Activated CD8-positive, alpha-beta memory T cell treated with anti-CD3 and anti-CD28 coated beads for 48 hours (primary cell): ENCODE measurements at places on chromosomes 7 and 10.

GRCh38 chr7:137934941-137935883 is 66.7 kb downstream of the CREB3L2 start:
- DNase-seq: no peak

- DNase-seq: no peak
Measured at GRCh38 chr10:111875725-111876124, 307.8 kb downstream of the GPAM start.

DNA sequence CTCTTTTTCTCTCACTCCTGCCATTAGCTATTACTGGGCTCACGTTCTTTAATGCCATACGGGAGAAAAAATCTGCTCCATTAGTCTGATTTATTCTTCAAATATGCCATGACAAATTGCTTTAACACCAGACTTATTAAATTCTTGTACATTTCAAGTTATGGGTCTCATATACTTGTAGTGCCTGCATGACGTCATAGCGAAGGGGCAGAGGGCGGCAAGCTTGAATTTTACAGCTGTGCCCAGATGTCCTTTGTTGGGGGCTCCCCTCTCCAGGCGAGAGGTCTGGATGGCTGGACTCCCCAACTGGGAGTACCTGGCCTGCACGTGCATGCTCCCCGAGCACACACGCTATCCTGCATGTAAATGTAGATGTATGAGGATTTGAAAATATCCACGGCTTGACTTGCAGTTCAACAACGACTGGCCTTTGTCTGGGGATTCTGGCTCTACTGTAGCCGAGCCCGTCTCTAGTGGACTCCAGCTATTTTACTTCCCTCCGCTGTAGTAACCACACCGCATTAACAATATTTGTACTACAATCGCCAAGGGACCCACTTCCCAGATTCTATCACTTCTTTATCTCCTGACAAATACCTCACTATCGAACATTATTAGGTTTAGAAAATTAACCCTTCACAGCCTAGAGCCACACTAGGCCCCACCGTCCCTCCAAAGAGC is 79.5 kb downstream of the EBF3 start:
- no peak for DNase-seq

DNA sequence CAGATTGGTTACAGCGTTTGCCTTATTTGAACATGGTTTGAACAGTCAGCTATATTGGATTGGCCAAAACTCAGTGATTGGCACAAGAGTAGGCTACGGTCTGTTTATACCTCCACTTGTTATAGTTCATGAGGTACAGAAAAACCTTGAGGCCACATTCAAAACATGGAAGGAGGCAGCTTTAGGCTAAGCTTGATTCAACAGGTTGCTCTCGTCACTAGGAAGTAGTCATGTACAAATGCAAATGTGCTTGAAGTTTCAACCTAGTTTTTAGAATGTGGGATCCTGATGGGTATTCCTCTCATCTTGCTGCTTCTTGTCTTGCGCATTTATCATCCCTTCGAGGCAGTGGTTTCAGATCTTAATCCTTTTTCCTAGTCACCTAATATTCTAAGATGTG is 132.1 kb downstream of the MGMT start:
- DNase-seq: no peak
